ENCODE measurements at places on chromosomes 7 and 10.

GRCh38 chr7:81233208-81233940 lies 314.5 kb upstream of the SEMA3C start:
- H3K4me1 ChIP-seq: no peaks in the 10 kb centered on the region
- no peak overlapping the region for H3K27ac ChIP-seq
- H3K36me3 ChIP-seq: no peaks in the 10 kb centered on the region
- H3K4me3 ChIP-seq: no peak overlapping the region

DNA sequence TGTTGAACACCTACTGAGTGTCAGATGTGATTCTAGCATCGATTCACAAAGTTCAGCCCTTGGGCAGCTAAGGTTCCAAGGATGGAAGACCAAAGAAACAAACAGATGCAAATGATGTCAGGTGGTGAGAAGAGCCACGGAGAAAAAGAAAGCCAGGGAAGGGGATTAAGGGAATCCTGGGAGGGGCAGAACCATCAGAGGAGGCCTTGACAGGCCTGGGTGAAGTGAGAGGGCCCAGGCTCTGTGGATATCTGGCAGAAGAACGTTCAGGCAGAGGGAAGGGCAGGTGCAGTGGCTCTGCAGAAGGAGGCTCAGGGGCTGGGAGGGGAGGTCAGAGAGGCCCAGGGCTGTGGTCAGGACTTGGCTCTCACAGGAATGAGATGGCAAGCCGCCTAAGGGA lies 90.4 kb downstream of the C10orf105 start:
- no peaks in the 10 kb centered on the region for H3K36me3 ChIP-seq
- no peak overlapping the region for H3K27ac ChIP-seq
- H3K4me3 ChIP-seq: no peak overlapping the region
- no peaks in the 10 kb centered on the region for H3K4me1 ChIP-seq
- DNase-seq: no peak
- no peaks in the 10 kb centered on the region for H3K27me3 ChIP-seq

DNA sequence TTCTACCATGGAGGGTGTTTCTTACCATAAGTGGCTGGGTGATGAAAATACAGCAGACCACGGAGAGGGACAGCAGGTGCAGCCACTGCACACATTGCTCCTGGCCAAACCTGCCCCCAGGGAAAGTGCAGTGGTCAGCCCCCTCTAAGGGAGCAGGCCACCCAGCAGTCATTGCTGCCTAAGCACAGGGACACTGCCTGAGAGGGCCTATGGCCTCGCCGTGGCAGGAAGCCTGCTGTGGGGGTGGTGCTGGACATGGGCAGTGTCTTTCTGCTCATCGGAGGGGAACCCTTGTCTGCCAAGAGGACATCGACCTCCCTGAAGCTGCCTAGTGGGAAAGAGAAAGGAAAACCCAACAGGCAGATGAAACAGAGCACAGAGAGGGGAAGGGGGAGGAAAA lies 118.3 kb downstream of the PKD1L1 start:
- no peak overlapping the region for H3K27ac ChIP-seq
- H3K4me3 ChIP-seq: no peak overlapping the region
- H3K27me3 ChIP-seq: no peaks in the 10 kb centered on the region
- H3K36me3 ChIP-seq: no peaks in the 10 kb centered on the region

DNA sequence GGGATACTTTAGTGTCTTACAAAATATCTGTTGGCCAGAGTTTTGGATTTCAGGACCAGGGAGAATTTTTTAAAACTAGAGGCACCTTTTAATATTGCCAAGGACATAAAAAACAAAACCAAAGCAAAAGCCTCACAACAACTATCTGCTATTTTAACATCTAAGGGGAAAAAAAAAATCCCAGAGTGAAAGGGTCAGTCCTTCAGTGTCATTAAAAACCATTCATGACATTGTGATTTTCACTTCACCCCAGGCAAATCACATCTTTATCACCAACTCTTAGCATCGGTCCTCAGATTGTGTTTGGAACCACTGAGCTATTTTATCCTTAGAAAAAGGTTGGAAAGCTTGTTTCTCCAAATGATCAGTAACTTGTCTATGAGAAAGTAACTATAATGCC lies 10.7 kb downstream of the CEP41 start:
- H3K36me3 ChIP-seq: no peaks in the 10 kb centered on the region
- H3K27ac ChIP-seq: no peak overlapping the region

DNA sequence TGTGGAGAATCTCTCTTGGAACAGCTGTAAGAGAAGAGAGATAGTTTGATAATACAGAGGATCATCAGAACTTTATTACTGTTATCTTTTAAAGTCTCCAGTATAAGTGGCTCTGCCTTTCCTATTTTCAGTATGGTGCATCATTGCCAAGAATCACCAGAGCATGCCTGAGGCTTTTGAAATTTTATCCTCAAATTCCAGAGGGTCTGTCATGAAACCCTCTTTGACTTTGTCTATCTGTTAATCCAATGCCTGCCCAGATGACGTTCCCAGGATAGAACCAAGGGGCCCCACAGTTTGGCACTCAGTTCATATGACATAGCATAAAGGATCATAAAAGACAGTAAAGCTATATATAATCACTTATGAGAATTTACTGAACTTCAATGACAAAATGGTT lies 35.3 kb upstream of the SEMA3C start:
- H3K27me3 ChIP-seq: no peaks in the 10 kb centered on the region
- no peaks in the 10 kb centered on the region for H3K36me3 ChIP-seq
- H3K4me1 ChIP-seq: no peaks in the 10 kb centered on the region
- H3K27ac ChIP-seq: no peak overlapping the region
- no peak for DNase-seq

DNA sequence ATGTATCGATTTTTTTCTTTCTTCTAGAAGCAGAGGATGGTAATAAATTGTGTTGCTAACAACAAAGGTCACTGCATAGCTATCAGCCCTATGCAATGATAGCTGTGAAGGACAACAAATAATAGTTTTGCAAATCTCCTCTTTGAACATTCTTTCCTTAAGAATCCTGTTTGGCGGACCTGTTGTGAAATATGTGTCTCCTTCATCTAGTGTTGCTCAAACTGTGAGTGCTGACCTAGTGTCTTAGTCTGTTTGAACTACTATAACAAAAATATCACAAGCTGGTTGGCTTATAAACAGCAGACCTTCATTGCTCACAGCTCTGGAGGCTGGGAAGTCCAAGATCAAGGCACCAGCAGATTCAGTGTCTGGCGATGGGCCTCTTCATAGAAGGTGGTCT lies 53.7 kb downstream of the CAV1 start:
- H3K4me1 ChIP-seq: no peaks in the 10 kb centered on the region
- H3K27ac ChIP-seq: no peak overlapping the region
- no peak for DNase-seq
- H3K27me3 ChIP-seq: no peaks in the 10 kb centered on the region

- no peak for DNase-seq
- no peak overlapping the region for H3K27ac ChIP-seq
- H3K4me3 ChIP-seq: no peak overlapping the region
- H3K36me3 ChIP-seq: no peaks in the 10 kb centered on the region
Observed at GRCh38 chr10:30043476-30044270, 15.7 kb downstream of the JCAD start.

- H3K4me3 ChIP-seq: no peak overlapping the region
- peak; percentile 13 for DNase-seq
- H3K4me1 ChIP-seq: peaks cover 33% of the 10 kb centered on the region
- no peak overlapping the region for H3K27ac ChIP-seq
Observed at GRCh38 chr10:125004571-125005311, 62.8 kb downstream of the ZRANB1 start.

DNA sequence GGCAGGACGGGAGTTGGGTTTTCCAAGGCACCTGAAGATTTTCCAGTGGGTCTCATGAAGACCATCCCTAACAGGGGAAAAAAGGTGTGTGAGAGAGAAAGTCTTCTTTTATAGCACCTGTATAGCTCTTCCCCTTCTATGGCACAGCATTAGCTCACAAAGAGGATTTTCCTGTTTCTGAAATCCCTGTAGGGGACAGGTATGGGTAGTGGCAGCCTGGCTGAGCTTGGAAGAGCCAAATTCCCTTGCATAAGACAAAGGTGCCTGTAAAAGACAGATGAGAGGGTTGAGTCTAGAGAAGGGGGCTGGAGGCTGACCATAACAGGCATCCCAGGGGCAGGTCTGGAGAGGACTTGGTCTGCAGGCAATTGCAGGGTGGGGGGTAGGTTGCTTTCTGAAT lies 63.7 kb downstream of the COL13A1 start:
- no peak overlapping the region for H3K4me3 ChIP-seq
- no peaks in the 10 kb centered on the region for H3K36me3 ChIP-seq
- H3K27ac ChIP-seq: peak overlapping the region; percentile 12
- no peak for DNase-seq

- H3K4me3 ChIP-seq: no peak overlapping the region
- H3K27me3 ChIP-seq: peaks cover 48% of the 10 kb centered on the region
- H3K27ac ChIP-seq: no peak overlapping the region
- H3K4me1 ChIP-seq: no peaks in the 10 kb centered on the region
- DNase-seq: no peak
Observed at GRCh38 chr7:1422512-1423263, 36.6 kb downstream of the MICALL2 start.

- no peaks in the 10 kb centered on the region for H3K4me1 ChIP-seq
- no peak overlapping the region for H3K27ac ChIP-seq
- DNase-seq: no peak
- H3K27me3 ChIP-seq: no peaks in the 10 kb centered on the region
Observed at GRCh38 chr10:121457729-121458128, 140.5 kb downstream of the FGFR2 start.

DNA sequence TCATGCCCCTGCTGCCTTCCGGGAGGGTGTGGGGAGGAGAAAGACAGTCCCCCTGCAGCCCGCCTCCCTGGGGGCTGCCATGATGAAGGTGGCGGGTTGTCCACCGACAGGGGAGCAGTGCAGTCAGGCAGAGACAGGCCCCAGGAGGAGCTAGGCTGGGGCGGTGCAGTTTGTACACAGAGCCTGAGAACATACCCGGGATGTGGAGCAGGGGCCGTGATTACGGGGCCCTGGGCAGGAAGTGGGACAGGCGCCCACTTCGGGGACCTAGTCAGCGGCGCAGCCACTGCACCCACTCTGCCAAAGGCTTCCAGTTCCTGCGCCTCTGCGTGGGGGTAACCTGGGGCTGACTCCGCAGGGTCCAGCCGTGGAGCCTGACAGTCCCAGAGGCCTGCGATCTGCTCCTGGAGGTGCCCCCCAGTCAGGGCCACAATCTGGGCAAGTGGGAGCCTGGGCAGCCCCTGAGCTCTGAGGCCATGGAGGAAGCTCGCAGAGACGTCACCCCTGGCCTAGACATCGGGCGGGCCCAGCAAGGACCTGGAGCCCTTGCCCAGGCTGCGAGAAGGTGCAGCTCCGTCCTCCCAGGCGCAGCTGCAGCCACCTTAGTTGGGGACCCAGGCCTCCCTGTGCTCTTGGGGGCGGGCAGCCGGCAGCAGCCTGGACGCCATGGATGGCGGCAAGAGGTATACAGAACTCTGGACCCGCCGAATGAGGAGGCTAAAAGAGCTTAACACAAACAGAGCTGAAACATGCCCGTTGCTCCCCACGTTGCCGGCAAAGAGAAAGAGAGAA lies 1356.8 kb downstream of the XPNPEP1 start:
- DNase-seq: no peak
- H3K4me3 ChIP-seq: no peak overlapping the region
- H3K27ac ChIP-seq: no peak overlapping the region
- H3K4me1 ChIP-seq: no peaks in the 10 kb centered on the region
- H3K27me3 ChIP-seq: no peaks in the 10 kb centered on the region

DNA sequence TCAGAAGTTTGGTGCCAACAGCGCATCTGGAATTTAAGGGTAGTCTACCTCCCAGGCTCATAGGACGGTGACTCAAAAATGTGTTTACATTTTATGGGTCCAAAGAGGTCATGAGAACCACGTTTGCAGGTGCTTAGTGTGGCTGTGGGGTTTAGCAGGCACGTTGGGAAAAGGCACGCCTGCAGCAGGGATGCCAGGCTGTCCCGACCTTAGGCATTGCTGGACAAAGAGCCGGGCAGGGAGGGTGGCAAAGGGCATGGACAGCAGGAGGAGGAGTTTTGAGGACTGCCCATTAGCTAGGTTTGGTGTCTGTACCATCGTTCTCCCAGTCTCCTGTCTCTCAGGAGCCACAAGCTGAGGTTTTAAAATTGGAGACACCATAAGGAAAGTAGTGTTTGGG lies 104.4 kb downstream of the TRRAP start:
- H3K4me3 ChIP-seq: no peak overlapping the region
- DNase-seq: peak; percentile 2
- no peaks in the 10 kb centered on the region for H3K27me3 ChIP-seq
- H3K36me3 ChIP-seq: peaks cover 28% of the 10 kb centered on the region

DNA sequence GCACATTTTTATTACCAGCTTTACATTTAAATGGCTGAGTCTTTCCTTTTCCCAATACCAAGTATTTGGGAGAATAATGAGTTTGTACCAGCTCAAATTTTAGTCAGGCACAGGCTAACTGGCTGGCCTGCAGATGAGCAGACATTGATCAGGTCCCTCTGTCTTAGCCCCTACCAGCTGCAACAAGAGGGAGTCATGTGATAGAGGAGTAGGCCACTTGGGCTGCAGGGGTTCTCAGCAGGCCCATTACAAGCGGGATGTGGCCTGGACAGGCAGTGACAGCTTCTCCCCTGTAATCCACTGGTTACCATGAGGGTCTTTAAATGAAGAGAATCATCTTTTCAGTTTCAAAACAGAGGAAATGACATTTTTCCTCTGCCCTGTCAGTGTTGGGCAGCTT lies 283.6 kb downstream of the SUGCT start:
- H3K36me3 ChIP-seq: no peaks in the 10 kb centered on the region
- DNase-seq: no peak
- H3K4me1 ChIP-seq: no peaks in the 10 kb centered on the region
- no peaks in the 10 kb centered on the region for H3K27me3 ChIP-seq
- H3K27ac ChIP-seq: no peak overlapping the region

GRCh38 chr10:66045859-66046258 lies 880.0 kb upstream of the LRRTM3 start:
- DNase-seq: no peak
- H3K36me3 ChIP-seq: no peaks in the 10 kb centered on the region
- H3K27ac ChIP-seq: no peak overlapping the region

GRCh38 chr10:83612746-83613145 lies 526.6 kb upstream of the GHITM start:
- H3K36me3 ChIP-seq: no peaks in the 10 kb centered on the region
- H3K4me3 ChIP-seq: no peak overlapping the region
- no peaks in the 10 kb centered on the region for H3K4me1 ChIP-seq
- no peak overlapping the region for H3K27ac ChIP-seq
- H3K27me3 ChIP-seq: no peaks in the 10 kb centered on the region

GRCh38 chr10:107971973-107972372 lies 807.5 kb upstream of the SORCS1 start:
- DNase-seq: no peak
- H3K4me1 ChIP-seq: no peaks in the 10 kb centered on the region
- no peaks in the 10 kb centered on the region for H3K27me3 ChIP-seq
- H3K36me3 ChIP-seq: no peaks in the 10 kb centered on the region

GRCh38 chr10:25842146-25842545 lies 91.9 kb upstream of the MYO3A start:
- H3K27ac ChIP-seq: no peak overlapping the region
- H3K4me1 ChIP-seq: no peaks in the 10 kb centered on the region
- H3K4me3 ChIP-seq: no peak overlapping the region
- no peaks in the 10 kb centered on the region for H3K27me3 ChIP-seq

DNA sequence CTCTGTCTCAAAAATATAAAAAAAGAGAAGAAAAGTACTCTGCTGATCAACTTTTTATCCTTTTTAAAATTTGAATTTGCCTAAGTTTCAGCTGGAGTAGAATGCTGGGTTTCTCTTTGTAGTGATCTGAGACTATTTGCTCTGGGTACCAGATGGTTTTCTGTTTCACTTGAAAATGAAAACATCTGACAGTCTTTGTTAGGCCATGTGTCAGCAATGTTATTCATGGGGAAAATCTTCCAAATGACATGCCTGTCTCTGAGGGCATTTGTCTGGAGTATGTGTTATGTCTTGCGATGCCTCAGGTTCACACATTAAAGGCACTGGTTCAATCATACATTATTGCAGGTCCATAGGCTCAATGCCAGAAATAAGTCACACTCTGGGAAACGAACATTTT lies 175.3 kb upstream of the TMEM229A start:
- no peaks in the 10 kb centered on the region for H3K27me3 ChIP-seq
- no peaks in the 10 kb centered on the region for H3K36me3 ChIP-seq
- H3K4me1 ChIP-seq: no peaks in the 10 kb centered on the region
- no peak overlapping the region for H3K27ac ChIP-seq

All from breast epithelium (tissue), 4 donors.